Activated naive CD8-positive, alpha-beta T cell treated with anti-CD3 and anti-CD28 coated beads, Interleukin-2, amount 50 U/mL, for 16 hours (primary cell): ENCODE measurements at places on chromosomes 3 and 15.

- DNase-seq: no peak
These were observed 189.2 kb upstream of the FEZF2 start for GRCh38 chr3:62562596-62562995.

- DNase-seq: no peak
These were observed 57.3 kb downstream of the FRMD5 start for GRCh38 chr15:44137750-44138149.

GRCh38 chr3:43207628-43208085 is 78.7 kb upstream of the SNRK start:
- no peak for DNase-seq

DNA sequence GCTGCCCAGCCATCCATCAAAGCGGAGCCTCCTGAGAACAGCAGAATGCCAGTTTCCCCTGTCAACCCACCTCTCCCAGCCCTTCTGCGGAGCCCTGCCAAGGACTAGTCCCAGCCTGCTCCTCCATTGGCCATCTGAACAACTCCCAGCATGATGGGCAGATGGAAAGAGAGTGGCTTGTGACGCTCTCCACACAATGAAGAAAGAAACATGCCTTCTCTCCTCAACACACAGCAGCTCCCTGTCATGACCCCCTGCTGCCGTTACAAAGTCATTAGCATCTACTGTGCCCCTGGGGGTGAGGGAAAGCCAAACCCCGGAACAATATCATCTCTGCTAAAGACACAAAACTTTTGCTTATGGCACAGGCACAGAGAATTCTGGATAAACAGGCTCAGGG is 33.6 kb downstream of the MECOM start:
- DNase-seq: no peak

DNA sequence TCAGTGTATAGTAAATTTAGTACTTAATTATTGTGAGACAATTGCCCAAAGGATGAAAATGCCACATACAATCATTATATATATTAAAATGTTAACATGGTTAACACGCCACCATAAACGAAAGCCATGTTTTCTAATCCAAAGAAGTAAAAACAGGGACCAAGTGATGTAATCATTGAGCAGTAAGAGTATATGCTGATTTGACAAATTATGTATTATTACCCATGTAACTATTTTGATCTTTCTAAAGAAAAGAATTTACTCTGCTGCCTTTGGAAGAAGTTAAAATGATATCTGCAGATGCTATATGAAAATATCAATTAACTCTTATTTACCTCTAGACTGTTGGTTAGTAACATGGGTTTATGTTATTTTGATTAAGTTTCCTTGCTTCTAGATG is 150.2 kb downstream of the NAALADL2 start:
- no peak for DNase-seq

DNA sequence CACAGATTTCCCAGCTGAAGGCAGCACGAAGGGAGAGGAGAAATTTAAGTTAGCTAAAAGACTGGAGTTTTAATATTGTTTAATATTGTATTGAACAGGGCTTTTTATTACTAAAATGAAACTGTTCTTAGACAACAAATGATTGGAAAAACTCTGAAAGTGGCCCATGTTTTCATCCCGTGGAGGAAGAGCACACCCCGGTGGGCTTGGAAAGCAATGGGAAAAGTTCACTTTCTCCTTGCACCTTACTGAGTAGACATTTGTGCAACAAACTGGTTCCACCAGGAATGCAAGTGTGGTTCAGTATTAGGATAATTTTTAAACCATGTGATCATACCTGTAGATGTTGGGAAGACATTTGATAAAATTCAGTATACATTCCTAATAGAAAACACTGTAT is 8.2 kb upstream of the ESYT3 start:
- no peak for DNase-seq

DNA sequence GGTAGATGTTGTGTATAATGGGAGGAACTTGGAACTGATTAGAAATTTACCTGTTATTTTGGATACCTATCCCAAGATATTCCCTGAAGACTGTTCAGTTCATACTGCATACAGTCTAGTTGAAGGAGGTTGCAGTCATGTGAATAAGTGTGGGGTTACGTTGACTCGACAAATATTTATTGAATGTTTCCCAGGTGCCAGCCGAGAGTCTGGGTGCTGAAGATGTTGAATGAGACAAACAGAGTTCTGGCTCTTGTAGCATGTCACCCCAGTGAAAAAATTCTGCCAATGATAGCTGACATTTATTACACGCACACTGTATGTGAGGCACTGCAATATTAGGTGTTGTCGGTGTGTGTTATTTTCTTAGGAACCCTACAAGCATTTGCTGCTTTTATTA is 176.0 kb downstream of the KCNMB2 start:
- no peak for DNase-seq

- DNase-seq: no peak
These were observed 143.5 kb downstream of the LRRK1 start for GRCh38 chr15:101062471-101063171.

GRCh38 chr3:38453075-38453912 is at the start of gene ACVR2B:
Gene ACVR2B, plus strand, starts transcription at chr3:38453890. Its CDS starts 433 bp downstream, at chr3:38454323.
- no peak for DNase-seq

DNA sequence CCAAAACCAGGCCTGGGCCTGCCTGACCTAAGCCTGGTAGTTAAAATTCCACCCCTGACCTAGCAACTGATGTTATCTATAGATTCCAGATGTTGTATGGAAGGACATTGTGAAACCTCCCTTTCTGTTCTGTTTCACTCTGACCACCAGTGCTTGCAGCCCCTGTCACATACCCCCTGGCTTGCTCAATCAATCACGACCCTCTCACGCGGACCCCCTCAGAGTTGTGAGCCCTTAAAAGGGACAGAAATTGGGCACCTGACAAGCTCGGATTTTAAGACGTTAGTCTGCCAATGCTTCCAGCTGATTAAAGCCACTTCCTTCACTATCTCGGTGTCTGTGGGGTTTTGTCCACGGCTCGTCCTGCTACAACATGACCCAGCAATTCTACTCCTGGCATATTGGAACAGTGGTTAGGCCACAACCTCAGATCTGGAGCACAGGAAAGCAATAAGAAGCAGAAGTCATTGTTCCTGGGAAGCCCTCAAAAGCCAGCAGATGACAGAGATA is 36.7 kb upstream of the LHFPL4 start:
- no peak for DNase-seq

DNA sequence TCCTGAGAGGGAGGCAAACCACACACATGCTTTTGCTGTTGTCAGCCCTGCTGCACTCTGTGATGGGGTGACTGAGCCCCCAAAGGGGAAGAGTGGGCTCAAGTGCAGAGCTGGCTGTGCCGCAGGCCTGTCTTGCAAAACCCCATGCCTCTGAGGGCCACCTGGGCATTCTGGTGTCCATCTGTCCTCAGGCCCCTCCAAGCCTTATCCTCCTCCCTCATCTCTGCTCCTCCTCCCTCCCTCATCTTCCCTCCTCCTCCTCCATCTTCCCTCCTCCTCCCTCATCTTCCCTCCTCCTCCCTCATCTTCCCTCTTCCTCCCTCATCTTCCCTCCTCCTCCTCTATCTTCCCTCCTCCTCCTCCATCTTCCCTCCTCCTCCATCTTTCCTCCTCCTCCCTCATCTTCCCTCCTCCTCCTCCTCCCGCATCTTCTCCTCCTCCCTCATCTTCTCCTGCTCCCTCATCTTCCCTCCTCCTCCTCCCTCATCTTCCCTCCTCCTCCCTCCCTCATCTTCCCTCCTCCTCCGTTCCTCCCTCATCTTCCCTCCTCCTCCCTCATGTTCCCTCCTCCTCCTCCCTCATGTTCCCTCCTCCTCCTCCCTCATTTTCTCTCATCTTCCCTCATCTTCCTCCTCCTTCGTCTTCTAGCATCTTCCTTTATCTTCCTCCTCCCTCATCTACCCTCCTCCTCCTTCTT is 40.6 kb downstream of the CHDH start:
- no peak for DNase-seq

DNA sequence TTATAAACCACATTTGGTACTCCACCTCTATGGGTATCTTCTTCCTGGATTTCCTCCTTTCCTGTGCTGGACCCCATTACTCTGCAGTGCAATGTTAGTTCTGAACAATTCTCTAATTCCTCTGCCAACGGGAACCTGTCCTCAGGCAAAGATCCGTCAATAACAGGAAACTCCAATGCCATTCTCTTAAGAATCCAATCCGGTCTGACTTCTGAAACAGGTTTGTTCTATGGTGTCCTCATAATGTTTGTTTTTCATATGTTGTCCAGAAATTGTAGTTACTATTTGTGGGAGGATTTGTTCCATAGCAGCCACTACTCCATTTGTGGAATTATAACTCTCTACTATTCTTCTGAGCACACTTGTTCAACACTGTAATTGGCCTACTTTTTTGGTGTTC is 112.7 kb downstream of the TBL1XR1 start:
- no peak for DNase-seq

- DNase-seq: no peak
These were observed 110.7 kb downstream of the LRRC49 start for GRCh38 chr15:71003319-71003718.

GRCh38 chr15:42239528-42240182 is 31.6 kb upstream of the VPS39 start:
- DNase-seq: no peak

DNA sequence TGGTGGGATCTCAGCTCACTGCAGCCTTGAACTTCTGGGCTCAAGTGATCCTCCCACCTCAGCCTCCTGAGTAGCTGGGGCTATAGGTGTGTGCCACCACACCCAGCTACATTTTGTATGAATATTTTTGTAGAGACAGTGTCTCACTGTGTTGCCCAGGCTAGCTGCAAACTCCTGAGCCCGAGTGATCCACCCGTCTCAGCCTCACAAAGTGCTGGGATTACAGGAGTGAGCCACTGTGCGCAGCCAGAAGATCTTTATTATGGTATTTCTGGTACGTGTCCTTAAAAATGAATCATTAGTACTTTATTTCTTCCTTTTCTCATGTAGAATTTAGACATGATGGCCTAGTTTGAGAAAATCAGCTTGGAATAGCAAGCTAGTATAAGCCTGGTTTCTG is 153.3 kb downstream of the BCHE start:
- DNase-seq: no peak

DNA sequence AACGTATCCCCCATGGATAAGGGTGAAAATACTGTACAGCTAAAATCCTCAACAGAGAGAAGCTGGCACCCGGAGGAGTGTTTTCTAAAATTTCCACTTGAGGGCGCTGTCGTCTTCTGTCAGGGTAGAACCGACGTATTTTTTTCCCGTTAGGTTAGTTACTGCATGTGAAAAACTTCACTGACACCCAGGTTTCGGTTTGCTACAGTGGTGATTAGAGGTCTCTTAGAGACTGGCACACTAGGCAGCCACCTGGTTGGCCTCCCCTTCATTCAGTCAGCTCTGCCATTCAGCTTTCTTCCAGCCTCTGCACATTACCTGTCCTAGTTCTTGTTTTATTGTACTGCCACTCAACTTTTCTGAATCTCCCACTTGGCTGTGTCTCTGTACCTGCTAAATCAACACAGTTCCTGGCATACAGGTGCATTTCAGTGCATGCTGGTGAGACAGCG is 18.4 kb downstream of the CCK start:
- DNase-seq: peak; percentile 17

DNA sequence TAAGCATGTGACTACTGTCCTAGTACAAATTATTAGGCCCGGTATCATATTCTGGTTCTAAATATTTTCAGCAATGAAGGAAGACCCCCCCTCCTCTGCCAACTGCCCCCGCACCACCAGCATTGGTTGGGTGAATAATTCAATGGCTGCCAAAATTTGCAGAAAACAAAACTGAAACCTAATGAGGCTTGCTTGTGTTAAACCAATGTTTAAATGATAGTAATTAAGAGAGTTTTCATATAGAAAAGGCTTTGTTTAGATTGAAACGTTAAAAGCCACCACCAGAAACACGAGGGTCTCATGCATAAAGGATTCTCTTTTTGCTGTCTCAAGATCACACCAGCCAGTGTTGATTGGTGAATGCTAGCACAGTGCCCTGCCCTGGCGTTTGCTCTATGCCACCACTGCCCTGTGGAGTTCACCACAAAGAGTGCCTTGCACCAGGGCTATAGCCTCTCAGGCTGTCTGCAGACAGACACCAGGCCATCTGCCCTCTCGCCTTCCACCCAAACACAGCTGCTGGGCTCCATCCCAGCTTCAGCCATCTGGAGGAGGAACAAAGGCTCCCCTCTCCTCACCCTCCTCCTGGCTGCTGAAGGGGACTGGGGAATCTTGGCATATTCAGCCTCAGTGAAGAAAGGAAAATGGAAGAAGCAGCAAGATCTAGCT is 200.3 kb upstream of the PFN2 start:
- no peak for DNase-seq

GRCh38 chr15:73928971-73929627 is 2.8 kb downstream of the LOXL1 start:
- no peak for DNase-seq

- no peak for DNase-seq
These were observed 217.7 kb downstream of the ARPP21 start for GRCh38 chr3:35857004-35857403.

- no peak for DNase-seq
These were observed 55.0 kb downstream of the U2SURP start for GRCh38 chr3:143056372-143056771.

DNA sequence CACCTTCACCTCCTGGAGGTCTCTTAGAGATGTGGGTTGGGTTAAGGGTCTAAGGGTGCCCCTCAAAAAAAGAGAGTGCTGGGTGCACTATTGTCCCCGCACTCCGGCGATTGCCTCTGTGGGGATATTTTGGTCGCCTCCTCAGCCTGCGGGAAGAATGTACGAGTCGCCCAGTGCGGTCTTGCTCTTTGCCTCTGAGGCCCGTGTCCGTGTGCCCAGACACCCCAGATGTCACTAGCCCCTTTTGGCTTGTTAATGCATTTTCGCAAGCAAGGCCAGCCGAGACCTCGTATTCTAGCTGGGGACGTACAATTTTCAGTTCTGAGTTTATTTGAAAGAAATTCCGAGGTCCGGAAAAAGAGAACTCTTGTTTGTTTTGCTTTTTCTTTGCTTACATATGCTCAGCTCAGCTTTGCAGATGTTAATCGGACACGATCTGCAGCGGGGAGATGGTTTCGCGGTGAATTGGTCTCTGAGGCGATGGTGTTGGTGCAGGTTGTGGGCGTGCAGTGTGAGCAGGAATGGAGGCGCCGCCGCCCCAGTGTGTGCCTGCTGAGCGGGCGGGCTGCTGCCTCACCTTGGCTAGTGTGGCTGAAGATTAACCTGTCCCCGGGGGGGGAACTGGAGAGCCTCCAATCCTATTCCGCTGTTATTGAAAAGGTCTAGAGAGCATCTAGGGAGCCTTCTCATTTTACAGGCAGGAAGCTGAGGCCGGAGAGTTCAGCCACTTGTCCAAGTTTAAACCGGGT is 1.4 kb downstream of the ST6GAL1 start:
- DNase-seq: no peak

DNA sequence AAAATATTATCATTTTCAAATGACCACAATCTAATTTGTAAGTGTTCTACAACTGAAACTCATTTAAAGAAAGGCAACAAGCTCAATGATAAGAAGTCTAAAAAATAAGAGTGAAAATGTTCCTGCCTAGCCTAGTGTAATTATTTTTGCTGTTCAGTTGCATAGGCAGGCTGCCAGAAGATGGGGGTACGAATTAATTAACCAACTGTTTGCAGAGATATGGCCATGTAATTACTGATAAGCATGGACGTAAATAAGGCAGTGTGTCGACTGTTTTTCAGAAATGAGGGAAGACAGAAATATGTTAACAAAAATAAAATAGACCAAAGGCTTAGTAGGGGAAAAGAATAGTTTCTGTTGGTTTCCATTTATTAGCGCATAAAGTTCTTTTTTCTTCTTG is 24.7 kb upstream of the SCAANT1 start:
- DNase-seq: no peak

GRCh38 chr15:96362755-96363651 is 32.5 kb downstream of the NR2F2 start:
- DNase-seq: no peak

- DNase-seq: no peak
These were observed 51.6 kb upstream of the ACKR4 start for GRCh38 chr3:132545471-132545870.
